C1 segment of cervical spinal cord (tissue), 14 donors: ENCODE measurements at places on chromosomes 6 and 20.

GRCh38 chr6:53939830-53940229 is 145.0 kb downstream of the LRRC1 start:
- DNase-seq = no peak

DNA sequence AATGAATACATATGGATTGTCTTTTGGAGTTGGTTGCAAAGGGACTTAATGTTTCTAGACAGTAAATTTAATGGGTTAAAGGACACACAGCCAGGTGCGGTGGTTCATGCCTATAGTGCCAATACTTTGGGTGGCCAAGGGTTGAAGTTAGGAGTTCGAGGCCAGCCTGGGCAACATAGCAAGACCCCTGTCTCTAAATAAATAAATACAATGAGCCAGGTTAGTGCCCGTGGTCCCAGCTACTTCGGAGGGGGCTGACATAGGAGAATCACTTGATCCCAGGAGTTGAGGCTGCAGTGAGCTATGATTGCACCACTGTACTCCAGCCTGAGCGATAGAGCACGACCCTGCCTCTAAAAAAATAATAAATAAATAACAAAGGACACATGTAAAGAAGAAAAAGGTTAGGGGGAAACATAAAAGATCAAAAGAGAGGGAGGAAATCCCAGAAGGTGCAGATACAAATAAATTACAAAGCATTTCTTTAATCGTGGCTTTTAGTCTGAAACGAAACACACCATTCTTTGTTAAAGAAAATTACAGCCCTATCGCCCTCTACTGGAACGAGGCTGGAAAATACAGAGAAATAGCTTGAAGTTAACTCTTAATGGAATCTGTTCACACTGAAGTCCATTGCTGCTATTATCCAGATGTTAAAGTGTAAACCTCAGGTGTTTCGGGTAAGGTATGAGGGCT is 42.6 kb upstream of the SCML4 start:
- DNase-seq = no peak

GRCh38 chr6:167572841-167573271 is 248.0 kb downstream of the TTLL2 start:
- no peak for DNase-seq

DNA sequence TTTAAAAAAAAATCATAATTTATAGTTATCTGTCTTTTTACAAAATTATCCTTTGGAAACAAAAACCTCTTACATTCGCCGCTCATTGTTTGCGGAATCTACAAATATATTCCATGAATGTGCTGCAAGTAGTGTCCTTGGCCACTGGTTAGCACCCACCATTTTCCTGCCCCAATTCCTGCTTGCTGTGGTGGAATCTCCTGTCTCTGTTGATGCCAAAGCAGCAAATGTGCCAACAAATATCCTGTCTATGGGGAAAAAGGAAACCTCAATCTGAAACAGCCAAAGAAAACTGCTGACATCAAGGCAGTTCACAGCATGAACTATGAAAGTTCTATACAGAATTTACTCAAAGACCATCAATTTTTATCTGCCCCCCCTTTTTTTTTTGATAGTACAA is 603.6 kb downstream of the COL12A1 start:
- DNase-seq = no peak

DNA sequence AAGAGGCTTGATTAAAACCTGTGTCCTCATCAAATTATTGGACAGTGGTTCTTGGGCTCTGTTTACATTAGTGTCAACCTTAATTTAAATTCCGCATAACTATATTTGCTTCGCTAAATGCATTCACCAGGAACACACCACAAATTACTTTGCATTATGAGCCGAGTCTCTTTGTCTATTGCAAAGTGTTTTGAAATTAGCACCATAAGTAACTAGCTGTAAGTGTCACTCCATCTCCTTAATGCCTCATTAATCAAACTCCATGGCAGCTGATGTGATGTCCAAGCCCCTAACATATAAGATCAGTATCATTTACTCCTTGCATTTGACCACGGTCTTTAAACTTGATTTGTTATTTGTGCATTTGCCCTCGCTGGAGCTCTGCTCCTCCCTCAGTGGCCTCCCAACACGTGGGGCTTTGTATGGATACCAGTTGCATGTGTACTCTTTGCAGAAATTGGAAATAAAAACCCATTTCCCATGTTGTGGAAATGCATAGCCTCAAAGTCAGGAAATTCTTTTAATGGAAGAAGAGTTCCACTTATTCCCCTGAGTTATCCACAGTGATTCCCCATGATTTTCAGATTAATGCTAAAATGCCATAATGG is 24.6 kb downstream of the FOXA2 start:
- no peak for DNase-seq

DNA sequence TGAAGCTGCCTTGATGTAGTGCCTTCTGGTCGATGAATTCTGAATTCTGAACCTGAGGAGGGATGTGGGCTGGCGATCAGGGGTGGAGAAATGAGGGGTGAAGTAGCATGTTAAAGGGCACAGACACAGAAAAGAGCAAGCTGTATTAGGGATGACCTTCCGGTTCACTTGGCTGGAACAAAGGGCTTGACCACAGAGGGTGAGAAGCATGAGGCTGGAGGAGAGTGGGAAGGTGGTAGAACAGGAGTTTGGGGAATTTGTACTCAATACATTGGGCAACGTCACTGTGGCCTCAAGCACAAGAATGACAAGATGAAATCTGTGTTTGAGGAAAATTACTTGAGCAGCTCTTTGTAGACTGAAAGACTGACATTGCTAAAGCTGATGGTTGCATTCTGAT is 155.8 kb downstream of the SOBP start:
- no peak for DNase-seq

DNA sequence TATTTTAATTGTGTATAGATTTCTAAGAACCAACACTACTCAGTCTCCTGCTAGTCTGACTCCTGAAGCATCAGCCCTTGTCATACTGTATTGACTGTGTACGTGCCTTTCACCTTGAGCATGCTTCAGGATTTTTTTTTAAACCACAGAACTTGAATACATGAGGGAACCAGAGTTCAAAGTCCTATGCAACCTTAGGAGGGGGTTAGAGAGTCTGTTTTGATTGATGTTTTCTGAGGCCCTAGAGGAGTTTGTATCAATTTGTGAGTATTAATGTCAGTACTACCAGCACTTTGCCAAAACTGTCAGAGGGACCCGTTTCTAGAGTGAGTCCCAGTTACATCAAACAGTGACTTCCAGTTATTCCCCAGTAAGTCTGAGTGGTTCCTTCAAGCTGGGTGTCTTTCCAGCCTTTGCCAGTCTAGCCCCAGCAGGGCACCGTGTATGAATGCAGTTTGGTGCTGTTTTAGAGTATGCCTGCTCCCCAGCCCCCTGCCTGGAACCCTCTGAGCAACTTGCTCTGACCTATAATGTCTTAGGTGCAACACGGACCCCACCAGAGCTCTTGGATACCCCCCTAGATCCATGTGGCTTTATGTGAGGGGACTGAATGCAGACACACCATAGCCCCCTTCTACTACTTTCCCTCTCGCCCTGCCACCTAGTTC is 8.5 kb downstream of the TP53INP2 start:
- no peak for DNase-seq

DNA sequence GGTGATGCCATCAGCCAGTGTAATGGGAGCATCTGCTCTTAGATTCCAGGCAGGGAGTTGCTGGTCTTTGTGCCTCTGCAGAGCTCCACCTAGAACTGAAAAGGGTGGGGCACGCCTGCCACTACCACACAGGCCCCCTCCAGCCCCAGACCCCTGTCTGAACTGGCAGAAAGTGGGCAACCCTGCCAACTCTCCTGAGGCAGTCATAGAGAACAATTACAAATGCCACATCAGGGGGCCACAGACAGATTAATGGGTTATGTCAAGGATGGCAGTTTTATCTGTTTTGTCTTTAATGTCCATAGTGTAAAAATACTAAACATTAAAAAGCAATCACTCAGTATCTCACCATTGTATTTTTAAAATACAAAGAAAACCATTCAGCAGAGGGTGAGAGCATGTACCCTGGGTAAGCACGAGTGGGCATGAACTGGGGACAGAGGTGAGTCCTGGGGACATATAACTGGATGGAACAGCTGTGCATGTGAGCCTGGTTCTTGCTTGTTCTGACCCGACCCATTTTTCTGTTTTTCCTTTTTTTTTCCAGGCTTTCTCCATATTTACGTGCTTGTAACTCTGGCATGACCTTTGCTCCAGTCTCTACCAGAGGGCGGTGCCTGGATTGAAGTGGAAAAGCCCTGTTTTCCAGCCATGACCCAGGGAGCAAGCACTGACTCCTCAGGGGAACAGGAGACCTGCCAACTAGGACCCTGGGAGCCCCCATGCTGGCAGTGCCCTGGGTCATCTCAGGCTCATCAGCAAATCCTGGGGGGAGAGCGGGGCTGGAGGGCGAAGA is 8.2 kb downstream of the TRAF3IP2 start:
- DNase-seq = no peak

GRCh38 chr6:2746557-2747061 is 4.1 kb downstream of the MYLK4 start:
- DNase-seq = no peak

GRCh38 chr6:17343215-17343614 is 50.2 kb upstream of the CAP2 start:
- no peak for DNase-seq

DNA sequence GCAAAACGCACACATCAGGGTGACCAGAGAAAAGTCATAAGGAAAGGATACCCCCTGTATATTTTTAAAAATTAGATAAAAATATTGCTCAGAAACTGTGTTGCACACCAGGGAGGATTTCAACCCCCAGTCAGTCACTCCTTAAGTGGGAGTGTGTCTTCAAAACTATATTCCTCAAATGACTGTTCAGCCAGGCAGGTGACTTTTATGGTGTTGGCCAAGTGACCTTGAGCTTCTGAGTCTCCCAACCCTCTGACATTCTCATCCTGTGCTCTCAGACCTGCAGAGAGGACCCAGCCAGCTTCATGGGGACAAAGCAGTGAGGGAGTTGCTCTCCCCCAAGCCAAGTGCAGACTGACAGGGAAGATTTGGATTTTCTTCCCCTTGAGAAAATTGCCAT is 311.9 kb upstream of the JARID2 start:
- DNase-seq = no peak

DNA sequence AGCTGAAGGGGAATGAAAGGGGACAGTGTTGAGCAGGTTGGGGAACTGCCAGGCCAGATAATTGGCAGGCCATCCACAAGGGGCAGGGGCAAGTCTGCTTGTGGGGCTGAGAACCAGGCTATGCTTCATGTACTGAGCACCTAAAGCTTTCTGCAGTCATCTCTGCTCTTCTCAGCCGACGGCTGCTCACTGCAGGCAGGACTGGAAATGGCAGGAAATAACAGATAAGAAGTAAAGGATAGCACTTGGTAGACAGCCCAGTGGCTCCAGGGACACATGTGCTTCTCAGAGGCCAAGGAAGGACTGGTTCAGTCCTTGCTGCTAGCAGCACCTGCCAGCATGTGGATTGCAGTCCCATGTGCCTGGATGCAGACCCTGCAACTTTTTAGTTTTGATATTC is 89.8 kb downstream of the CD164 start:
- no peak for DNase-seq

- no peak for DNase-seq
These were observed 457.8 kb downstream of the QKI start for GRCh38 chr6:163872335-163872734.

DNA sequence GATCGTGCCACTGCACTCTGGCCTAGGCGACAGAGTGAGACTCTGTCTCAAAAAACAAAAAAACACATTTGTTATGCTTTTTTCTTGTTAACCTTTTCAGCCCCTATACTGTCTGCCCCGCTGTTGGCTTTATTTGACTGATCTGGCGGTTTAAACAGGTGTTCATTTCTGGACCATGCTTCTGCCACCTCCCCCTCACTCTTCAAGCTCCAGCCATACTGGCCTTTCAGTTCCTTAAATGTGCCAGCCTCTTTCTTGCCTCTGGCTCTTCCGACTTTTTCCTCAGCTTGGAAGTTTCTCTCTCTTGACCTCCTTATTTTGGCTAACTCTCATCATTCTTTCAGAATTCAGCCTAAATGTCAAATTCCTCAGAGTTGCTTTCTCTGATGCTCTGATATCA is 35.2 kb upstream of the TXLNB start:
- DNase-seq = no peak
